ENCODE measurements at places on chromosomes 7 and 10.

GRCh38 chr10:12235796-12236195 is 39.8 kb downstream of the CDC123 start:
- no peak for DNase-seq

GRCh38 chr7:106501605-106502580 is 159.1 kb downstream of the CCDC71L start:
- DNase-seq = peak; percentile 78

- DNase-seq = no peak
Measured at GRCh38 chr7:200704-201103, 8.3 kb downstream of the FAM20C start.

GRCh38 chr7:114823290-114823689 is 98.6 kb upstream of the MDFIC start:
- DNase-seq = no peak

- no peak for DNase-seq
Measured at GRCh38 chr10:117221156-117221711, 19.7 kb upstream of the SLC18A2 start.

Measured in suppressor macrophage (primary cell).